Fibroblast of lung (primary cell): ENCODE measurements at places on chromosomes 16 and 17. TPM values are rescaled to one million over a fixed set of nuclear protein-coding genes. Genes with fewer than 3 reads are reported as not detected.

Gene CKLF
- total RNA-seq = 38.8 and 41.9 TPM in 2 replicates

Gene CFAP97D1
- under 0.01 TPM in 1 of 2 replicates, not detected in the other for total RNA-seq

Gene TP53TG3B
- not detected in 2 replicates for total RNA-seq

Gene SLC5A11
- under 0.01 TPM in 1 of 2 replicates, not detected in the other for total RNA-seq

Gene SLC35G3
- not detected in 2 replicates for total RNA-seq

Gene SLC12A3
- not detected in 2 replicates for total RNA-seq

Gene LLGL2
- 0.26 and 0.33 TPM in 2 replicates for total RNA-seq

Gene ZNF423
- total RNA-seq = 0.17 and 0.77 TPM in 2 replicates

Gene KRTAP4-1
- total RNA-seq = not detected in 2 replicates

Gene HBA2
- total RNA-seq = not detected in 2 replicates

Gene TSNAXIP1
- total RNA-seq = 1.2 and 1.5 TPM in 2 replicates

Gene GDPD3
- total RNA-seq = 1.0 and 1.2 TPM in 2 replicates

Gene C17orf113
- 0.26 and 0.66 TPM in 2 replicates for total RNA-seq

Gene ATP2C2
- not detected in 2 replicates for total RNA-seq

Gene TTLL6
- total RNA-seq = under 0.01 and 0.17 TPM in 2 replicates

Gene GP1BA
- total RNA-seq = not detected in 2 replicates

Gene METRNL
- 114 and 120 TPM in 2 replicates for total RNA-seq

Gene DBNDD1
- 1.3 and 3.6 TPM in 2 replicates for total RNA-seq

Gene PIP4K2B
- 38.5 and 43.8 TPM in 2 replicates for total RNA-seq

Gene MSI2
- 11.0 and 14.2 TPM in 2 replicates for total RNA-seq

Gene TLCD2
- 5.1 and 9.7 TPM in 2 replicates for total RNA-seq
